ENCODE measurements at places on chromosomes 4 and X.
A peak's percentile ranks its signal among the peaks of the same experiment; 100 is the strongest.

DNA sequence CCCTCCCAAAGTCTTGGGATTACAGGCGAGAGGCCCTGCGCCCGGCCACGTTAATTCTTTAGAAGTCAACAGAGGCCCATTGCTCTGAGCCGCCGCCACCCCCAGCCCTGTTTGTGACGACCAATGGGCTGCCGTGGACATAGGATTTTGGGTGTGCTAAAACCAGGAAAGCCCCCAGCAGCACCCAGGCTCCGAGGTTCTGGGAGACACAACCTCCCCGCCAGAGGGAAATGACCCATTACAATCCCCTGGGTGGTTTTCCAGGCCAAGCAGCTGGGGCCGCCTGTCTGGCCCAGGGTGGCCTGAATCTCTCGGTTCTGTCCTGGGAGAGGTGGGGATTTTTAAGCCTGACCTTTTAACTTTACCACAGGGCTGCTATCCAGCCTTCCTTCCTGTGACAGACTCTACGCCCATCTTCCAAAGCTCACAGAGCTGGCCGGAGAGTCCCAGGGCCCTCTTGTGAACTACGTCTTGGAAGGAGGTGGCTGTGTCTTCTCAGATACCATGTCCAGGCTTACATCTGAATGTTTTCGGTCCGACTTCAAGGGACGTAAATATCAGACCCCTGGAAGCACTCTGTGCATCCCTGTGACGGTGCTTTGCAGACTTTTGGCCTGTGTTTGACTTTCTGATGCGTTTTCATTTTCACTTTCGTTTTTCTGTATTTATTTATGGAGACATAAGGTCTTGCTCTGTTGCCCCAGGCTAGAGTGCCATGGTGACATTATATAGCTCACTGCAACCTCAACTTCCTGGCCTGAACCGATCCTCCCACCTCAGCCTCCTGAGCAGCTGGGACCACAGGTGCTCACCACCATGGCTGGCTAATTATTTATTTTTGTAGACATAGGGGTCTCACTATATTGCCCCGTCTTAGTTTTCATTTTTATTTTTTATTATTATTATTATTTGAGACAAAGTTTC, 36.0 kb downstream of the P2RY8 start:
- DNase-seq, result no peak

DNA sequence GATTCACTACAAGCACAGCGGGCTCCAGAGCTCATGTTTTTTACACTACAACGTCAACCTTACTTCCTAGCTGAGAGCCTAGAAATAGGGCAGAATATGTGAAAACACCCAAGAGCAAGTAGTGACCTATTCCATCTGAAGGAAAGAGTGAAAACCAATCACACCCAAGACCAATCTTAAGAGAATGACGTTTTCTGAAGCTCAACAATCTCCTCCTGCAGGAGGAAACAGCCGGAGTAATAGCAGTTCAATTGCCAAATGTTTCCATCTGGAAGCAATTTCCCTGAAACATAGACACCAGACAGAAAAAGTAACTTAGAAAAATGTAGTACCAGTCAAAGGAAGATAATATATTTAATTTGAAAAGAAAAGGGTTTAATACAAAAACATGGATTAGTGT, 142.4 kb downstream of the ANXA5 start:
- no peak for DNase-seq

GRCh38 chr4:19721587-19721986, 530.1 kb upstream of the SLIT2 start:
- no peak for DNase-seq

DNA sequence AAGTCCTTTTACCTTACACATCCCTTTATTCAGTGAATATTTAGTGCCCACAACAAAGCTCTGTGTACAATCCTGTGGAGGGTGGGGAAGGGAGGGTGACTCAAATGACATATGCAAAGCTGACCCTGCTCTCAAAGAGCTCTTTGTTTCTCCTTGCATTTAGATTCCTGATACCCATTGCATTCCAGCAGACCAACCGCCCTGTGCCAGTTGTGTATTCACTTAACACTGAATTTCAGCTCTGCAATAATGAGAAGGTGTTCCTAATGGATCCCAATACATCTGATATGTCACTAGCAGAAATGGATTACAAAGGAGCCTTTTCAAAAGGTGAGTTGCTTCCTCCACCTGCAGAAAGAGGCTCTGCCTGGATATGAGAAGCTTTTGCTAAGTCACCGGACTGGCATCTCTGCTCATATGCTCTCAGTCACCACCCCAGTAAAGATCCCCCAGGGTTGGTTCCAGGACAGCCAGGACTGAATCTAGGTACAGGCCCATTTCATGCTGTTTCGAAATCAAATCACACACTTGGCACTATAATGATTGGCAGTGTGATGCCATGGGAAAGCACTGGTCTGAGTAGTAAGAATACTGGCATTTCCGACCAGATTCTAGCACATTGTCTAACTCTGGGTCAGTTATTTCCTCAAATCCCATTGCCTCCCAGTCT, 17.1 kb upstream of the ANXA3 start:
- DNase-seq, result no peak

- DNase-seq, result peak; percentile 34
Observed at GRCh38 chrX:152915541-152916241, 17.8 kb downstream of the ZNF185 start.

GRCh38 chr4:30720661-30721184, 554 bp downstream of the PCDH7 start:
- DNase-seq, result no peak

- DNase-seq, result no peak
Observed at GRCh38 chrX:152913910-152914309, 16.0 kb downstream of the ZNF185 start.

DNA sequence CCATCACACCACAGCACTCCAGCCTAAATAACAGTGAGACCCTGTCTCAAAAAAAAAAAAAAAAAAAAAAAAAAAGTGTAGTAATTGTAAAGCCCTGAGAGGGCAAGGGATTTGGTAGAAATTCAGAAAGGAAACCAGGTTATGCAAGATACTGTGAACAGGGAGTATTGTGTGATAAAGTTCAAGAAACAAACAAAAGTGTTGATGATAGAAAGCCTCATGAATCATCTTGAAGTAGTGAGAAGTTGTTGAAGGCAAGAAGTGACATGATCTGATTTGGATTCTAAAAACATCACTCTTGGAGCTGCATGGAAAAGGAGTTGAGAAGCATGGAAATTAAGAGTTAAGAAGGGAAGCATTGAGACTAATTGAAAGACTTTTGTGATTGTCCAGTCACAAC, 102.2 kb downstream of the RAP1GDS1 start:
- DNase-seq, result no peak

DNA sequence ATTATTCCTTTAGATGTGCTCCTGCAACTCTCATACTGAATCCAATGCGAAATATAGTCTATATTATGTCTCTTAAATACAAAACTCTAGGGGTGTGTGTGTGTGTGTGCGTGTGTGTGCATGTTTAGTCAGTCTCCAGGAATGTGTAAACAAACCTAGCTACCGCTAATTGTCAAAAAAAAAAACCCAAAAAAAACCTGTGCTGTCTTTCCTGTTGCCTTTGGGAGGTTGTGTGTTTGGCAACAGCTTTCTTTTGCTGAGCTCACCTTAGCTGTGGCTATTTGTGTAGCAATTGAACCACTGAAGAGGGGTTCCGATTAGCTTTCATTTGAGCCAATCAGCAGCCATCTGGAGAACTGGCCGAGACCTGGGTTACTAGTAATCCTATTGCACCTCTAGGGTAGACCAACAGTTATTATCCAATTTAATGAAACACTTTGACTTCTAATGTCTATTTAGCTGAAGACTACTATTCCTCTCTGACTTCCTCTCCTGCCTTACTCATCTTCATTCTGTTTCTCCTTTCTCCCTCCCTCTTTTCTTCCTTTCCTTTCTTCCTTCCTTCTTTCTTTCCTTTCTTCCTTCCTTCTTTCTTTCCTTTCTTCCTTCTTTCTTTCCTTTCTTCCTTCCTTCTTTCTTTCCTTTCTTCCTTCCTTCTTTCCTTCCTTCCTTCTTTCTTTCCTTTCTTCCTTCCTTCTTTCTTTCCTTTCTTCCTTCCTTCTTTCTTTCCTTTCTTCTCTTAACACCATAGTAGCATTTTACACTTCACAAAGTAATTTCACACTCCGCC, 471.1 kb downstream of the GBA3 start:
- no peak for DNase-seq

DNA sequence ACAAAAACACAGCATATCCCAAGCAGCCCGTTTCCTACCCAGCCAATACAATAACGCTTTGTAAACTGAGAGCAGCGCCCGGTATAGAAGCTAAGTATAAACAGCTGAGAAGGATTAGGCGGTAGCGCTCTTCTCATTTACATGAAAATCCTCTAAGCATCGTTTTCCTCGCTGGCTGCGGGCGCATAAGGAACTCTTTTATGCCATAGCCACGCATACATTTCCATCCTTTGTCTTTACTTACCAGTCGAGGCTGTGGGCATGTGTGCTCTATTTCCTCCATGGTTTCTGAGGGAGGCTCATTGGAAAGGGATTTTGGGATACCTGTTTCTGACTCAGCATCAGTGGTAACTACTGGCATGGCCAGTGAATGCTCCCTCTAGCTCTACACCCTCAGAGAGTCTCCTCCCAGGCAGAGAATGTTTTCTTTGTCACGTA, 383 bp downstream of the PCYT1B start:
- no peak for DNase-seq

- DNase-seq, result no peak
Observed at GRCh38 chr4:33302321-33302720, 2582.2 kb downstream of the PCDH7 start.

Measured in GM19239 (cell line).